ENCODE measurements at places on chromosomes 11 and 22.

DNA sequence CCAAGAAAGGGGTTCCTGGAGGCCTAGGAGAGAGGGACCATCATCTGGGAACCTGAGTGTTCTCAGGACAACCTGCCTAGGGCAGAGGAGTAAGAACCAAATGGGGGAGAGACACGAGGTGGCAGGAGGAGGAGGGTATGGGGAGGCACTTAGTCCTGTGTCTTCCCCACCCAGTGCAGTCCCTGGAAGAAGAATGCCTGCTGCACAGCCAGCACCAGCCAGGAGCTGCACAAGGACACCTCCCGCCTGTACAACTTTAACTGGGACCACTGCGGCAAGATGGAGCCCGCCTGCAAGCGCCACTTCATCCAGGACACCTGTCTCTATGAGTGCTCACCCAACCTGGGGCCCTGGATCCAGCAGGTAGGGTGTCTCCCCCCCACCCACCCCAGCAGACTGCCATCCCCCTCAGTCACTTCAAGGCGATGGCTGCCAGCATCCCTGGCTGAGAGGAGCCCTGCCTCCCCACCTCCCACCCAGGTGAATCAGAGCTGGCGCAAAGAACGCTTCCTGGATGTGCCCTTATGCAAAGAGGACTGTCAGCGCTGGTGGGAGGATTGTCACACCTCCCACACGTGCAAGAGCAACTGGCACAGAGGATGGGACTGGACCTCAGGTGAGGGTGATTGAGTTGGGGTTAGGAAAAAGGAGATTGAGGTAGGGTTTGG lies 3.7 kb upstream of the INPPL1 start:
- no peak for DNase-seq

GRCh38 chr22:28950617-28951411 lies 67.4 kb downstream of the ZNRF3 start:
- no peak for DNase-seq

DNA sequence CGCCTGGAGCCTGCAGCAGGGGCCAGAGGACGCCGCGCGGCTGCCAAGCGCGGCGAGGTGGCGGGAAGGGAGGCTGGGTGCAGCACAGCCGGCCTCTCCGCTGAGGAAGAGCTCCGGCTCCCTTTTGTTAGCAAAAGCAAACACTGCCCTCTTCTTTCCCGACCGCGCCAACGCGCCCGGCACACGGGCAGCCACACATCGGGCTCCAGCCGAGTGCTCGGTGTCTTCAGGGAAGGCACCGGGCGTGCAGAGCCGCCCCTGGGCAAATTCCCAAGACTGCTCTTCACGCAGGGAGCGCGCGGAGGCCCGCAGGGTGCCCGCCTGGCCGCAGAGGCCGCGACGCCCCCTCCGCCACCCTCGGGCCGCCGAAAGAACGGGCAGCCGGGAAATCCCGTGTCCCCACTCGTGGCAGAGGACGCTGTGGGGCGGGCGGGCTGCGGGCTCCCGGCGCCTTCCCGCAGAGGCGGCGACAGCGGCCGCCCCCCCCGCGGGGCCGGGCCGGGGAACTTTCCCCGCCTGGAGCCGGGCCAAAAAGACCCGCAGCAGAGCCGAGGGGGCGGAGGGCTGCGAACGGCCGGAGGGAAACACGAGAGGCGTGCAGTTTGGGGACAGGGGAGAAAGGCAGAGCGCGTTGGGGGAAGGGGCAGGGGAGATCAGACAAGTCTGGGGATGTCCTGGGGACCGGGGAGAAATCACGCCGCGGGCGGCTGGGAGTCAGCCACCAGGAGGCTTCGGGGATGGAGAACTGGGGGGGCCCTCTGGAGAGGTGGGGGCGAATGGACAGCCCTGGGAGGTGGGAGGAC lies 931 bp downstream of the CADM1 start:
- no peak for DNase-seq

DNA sequence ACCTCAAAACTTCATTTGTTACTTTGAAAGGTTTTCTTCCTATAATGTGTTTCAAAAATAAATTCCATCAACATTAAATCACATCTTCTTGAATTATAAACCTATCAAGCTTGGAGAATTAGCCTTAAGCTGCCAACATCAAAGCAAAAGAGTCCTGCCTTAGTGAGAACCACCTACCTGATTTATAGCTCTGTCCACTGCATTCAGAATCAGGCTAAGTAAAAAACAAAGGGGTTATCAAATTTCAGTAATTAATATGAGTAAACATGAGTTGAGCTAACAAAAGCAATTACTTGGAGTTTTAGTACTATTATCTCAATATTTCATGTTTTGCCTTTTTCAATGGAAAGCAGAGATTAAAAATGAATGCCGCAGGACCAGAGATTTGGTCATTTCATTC lies 73.9 kb downstream of the CADM1 start:
- DNase-seq: no peak

DNA sequence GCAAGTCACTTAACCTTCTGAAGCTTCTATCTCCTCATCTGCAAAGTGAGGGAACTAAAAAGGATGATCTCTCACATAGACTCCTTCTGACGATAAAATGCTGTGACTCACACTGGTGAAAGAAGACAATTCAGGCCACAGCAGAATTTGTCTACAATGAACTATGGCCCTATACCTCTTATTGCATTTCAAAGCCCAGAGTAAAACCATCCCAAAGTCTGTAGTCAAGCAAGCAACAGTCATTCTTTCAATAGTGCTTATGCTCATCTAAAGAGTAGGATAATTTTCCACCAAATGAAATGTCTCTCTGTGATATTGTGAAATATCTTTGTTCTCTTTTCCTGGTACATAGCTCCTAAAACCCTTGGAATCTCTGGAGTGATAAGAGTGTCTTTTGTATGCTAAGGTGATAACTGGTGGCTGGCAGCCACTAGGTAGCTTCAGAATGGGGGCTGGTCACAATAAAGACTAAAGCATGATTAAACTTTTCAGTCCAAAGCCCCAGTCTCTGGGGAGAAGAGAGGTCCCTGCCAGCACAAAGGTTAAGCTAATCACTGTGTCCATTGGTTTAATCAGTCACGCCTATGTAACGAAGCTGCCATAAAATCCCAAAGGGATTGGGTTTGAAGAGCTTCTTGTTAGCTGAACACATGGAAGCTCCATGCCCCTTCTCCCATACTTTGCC lies 30.8 kb downstream of the SYTL2 start:
- DNase-seq: peak; percentile 20

- no peak for DNase-seq
Measured at GRCh38 chr11:95248666-95249467, 17.9 kb upstream of the SESN3 start.

DNA sequence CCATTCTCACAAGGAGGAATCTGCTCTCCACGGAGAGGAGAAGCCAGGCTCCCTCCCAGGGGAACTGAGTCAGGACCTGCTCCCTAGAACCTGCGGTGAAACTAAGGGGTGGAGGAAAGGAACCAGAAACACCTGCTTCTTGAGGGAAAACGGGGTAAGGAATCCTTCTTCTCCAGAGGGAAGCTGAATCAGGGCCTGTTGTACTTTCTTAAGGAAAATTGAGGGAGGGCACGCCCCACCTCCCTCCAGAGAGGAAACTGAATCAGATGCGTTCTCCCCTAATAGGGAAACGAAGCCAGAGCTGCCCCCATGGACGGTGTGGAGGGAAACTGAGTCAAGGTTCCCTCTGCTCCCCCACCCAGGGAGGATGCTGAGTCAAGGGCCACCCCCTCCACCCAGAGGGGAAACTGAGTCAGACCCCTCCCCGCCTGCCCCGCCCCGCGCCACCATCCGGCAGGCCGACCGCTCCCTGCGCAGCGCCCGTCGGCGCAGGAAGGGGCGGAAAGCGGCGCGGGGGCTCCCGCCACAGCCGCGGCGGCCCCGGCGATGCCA lies 393 bp downstream of the RELA start:
- no peak for DNase-seq

GRCh38 chr22:27089264-27089663 lies 431.9 kb downstream of the MIAT start:
- DNase-seq: no peak

- no peak for DNase-seq
Measured at GRCh38 chr11:19281041-19281440, 40.3 kb upstream of the E2F8 start.

DNA sequence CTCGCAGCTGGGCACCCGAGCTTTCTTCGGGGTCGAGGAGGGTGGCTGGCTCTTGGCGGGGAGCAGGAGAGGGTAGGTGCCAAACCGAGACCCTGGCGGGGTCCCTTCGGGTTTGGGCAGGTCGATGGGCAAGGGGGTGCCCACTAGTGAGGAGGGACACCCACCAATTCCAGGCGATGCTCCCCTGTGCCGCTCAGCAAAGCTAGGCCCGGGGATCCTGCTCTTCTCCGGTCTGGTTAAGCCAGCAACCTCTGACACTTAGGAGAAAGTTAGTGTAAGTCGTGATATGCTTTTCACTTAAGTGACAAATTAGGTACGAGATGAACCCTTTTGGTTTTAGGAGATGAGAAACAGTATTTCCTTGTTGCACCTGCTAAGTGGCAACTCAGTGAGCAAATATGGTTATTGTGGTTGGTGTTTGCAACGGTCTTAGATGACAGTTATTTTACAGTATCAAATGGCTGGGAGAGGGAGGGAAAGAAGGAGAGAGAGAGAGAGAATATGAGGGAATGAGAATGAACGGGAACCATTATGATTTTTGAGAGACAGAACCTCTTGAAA lies 565 bp downstream of the NUCB2 start:
- DNase-seq: peak; percentile 47

DNA sequence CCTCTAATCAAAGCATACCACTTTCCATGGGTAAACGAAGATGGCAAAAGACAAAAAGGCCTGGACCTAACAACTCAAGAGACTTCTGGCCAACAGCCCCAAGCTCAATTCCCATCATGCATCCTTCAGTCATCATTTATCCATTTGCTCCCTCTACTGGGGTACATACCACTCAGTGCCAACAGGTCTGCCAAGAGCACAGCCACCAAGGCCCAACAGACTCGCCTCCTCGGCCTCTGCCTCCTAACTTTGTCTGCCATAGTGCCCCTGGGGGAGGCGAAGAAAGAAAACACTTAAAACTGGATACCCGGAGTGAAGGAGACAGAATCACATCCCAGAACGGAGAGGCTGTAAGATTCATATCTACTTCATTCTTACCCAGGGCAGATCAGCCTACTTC lies 1.1 kb downstream of the HYOU1 start:
- DNase-seq: peak; percentile 44

- no peak for DNase-seq
Measured at GRCh38 chr11:62579252-62579651, 5.6 kb upstream of the EEF1G start.

DNA sequence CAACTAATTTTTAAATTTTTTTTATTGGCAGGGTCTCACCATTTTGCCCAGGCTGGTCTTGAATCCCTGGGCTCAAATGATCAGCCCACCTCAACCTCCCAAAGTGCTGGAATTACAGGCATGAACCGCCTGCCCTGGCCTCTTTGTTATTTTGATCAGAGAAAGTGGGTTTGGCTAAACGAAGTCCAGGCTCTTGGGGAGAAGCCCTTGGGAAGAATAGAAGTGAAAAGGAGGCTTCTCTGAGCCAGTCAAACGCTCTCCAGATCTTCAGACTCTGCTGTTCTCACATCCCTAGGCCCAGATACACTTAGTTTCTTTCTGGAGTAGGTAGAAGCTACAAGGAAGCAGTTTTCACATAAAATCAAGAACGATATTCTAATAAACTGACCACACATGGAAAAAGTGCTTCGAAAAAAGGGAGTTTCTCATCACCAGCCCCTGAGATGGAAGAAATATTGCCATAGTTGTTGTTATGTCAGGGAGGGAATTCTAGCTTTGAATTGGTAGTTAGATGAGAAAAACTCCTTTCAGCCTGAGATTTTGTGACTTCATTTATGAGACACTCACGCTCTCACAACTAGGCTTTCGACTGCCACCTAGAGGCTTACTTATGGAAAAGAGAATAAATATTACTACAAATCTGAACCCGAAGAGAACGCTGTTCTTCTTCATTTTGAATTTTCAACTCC lies 41.7 kb upstream of the AQP11 start:
- DNase-seq: peak; percentile 62

GRCh38 chr22:37684803-37685615 lies 1.1 kb upstream of the NOL12 start:
- DNase-seq: no peak

DNA sequence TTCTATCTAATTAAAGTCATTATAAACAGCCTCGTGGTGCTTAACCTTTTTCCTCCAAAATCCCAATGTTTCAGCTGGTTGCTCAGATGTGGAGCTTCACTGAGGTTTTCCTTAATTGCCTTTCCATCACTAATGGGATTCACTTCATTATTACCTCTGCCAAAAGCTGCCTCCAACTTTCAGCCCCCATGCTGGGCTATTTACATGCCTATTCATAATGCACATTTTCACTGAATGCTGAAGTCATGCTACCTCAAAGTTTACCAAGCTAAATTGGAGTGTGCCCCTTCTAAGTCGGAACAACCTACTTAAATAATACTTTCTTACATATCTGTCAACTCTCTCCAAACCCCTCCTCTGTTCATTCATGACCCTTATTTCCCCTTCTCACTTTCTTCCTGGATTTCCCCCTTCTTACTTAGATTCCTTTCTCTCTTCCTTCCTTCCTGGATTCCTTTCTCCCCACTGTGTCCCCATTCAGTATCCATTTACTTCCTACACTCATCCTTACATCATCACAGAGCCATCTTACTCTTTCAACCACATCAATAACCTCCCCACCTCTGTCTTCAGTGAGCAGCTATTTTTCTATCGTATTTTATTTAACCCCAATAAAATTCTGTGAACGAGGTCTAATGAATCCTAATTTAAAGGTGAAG lies 887.3 kb upstream of the TENM4 start:
- no peak for DNase-seq

- DNase-seq: no peak
Measured at GRCh38 chr22:47174096-47174495, 411.6 kb downstream of the TBC1D22A start.

GRCh38 chr11:101668236-101668635 lies 84.4 kb upstream of the TRPC6 start:
- DNase-seq: no peak

- DNase-seq: peak; percentile 69
Measured at GRCh38 chr11:73308003-73308960, at the start of gene ARHGEF17. Gene ARHGEF17 (plus strand): TSS chr11:73308276. CDS start chr11:73308639, 363 bp downstream.

DNA sequence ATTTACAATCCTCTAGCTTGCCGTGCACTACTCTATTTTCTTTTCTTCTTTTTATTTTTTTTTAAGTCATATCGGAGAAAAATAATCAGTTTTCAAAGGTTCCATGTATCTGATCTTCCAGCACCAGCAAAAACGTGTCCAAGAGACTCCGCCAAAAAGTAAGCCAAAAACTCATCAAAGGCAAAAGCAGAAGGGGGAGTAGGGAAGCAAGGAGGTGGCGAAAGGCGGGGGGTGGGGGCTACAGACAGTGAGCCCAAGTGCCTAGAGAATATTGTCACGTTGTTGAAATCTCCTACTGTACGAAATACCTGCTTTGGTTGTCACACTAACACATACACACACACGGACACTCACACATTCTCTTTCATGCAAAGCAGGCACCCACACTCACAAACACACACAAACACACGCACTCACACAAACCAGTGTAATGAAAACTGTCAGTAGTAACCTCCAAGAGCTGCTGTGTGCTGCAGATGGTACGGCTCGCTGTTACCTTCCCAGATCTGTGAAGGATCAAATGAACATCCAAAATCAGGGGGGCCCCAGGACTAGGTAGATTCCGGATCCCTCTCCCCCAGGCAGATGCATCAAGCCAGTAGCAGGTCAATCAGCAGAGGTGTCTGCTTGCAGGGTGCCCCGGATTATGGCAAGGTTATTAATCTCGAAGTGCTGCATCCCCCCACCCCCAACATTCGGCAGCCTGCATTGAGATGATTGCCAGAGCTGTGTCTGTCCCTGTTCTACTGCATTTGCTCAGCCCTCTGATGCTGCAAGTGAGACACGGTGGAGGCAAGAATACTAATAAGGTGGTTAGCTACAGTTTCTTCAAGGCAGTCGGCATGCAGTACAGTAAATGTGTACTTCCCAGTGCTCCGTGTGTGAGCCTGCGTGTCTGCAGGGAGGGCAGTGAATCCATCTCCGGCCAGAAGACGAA lies at the start of gene LRRC4C:
LRRC4C (minus strand) TSS at position 188 of the 937 bp plus-strand sequence.
- no peak for DNase-seq
